ENCODE measurements at places on chromosomes 6 and 20.
A peak's percentile ranks its signal among the peaks of the same experiment; 100 is the strongest.

- DNase-seq: no peak
These were observed 323.4 kb downstream of the TAF4 start for GRCh38 chr20:61742097-61742825.

GRCh38 chr6:109762166-109762565 lies 71.1 kb downstream of the FIG4 start:
- DNase-seq: no peak

GRCh38 chr20:625360-625932 lies 15.3 kb upstream of the TCF15 start:
- no peak for DNase-seq

GRCh38 chr6:152636021-152636608 lies 1.0 kb downstream of the SYNE1 start:
- no peak for DNase-seq

DNA sequence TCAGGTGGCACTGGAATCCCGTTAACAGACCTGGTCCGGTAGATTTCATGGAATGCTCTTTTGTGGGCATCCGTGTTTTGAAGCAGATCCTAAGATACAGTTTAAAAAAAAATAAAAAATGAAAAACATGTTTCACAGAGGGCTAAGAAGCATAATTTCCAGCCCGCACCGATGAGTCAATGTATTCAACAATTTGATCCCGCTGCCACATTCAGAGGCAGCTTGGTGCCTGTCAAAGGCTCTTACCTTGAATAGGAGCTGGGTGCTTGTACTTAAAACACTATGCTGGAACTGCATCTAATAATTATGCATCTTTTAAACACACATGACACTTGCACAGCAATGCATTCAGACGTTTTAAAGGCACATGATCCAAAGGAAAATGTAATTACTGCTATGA lies 164.8 kb downstream of the SYNE1 start:
- no peak for DNase-seq

- DNase-seq: no peak
These were observed 76.8 kb downstream of the SAMD5 start for GRCh38 chr6:147585256-147585655.

DNA sequence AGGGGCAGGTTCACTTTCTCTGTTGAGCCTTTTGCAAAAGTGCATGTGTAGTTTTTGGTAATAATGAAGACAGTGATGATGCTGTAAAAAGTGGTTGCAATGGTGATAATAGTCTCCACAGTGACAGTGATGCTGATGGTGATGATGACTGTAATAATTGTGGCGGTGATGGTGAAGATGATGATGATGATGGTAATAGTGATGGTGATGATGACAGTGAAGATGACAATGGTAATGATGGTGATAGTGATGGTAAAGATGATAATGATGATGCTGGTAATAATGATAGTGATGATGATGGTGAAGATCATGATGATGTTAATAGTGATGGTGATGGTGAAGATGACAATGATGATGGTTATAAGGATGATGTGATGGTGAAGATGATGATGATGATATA lies 67.7 kb upstream of the LRFN2 start:
- DNase-seq: no peak

DNA sequence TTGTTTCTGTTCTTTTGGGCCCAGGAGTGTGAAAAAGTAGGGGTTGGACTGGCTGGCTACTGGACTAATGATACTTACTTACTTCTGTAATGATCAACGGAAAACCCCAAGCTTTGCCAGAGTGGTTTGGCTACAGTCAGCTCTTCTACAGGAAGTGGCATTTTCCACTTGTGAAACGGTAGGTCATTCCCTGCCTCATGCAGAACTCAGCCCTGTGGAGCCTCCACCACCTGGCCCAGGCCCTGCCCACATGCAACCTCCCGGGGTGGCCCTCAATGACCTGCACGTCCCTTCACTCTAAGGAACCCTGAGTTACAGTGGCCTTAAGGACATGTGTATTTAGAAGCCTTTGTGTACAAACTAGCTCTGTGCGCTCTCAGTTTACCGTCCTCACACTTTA lies 140.4 kb downstream of the DTNBP1 start:
- DNase-seq: no peak

DNA sequence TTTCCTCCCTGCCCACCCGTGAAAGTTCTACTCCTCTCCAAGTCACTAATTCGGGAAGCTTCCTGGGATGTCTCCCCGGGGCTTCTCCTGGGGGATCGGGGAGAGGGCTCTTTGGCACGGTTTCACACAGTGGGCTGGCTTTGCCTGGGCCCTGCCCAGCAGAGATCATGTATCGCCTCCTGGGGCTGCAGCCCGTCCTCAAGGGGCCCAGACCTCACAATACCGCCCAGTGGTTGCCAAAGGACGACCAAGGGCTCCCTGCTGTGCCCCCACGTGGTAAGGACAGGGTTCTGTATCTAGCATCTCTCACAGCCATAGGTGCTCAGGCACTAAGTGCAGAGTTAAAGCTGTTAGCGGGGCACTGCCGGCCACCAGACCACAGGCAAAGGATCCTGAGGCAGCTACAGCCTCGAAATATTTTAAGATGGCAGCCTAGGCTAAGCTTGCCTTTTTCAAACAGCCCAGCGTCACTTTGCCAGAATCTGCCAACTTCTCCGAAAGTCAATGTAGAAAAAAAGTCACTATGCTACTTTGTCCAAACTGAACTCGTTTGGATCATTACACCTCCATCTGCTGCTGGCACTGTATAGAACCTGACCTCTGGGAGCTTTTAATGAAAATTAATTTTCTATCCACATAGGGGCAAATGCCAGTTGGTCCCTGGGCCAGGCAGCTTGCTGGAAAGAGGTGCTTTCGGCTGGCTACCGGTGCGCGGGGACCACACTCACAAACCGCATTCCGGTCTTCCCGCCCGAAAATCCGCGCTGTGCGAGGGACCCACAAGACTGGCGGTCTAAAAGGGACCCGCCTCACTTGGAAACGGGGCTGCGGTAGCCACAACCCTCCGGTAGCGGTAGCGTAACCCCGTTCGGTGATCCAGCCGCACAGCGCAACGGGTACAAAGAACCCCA lies 1.3 kb upstream of the NNAT start:
- DNase-seq: no peak

DNA sequence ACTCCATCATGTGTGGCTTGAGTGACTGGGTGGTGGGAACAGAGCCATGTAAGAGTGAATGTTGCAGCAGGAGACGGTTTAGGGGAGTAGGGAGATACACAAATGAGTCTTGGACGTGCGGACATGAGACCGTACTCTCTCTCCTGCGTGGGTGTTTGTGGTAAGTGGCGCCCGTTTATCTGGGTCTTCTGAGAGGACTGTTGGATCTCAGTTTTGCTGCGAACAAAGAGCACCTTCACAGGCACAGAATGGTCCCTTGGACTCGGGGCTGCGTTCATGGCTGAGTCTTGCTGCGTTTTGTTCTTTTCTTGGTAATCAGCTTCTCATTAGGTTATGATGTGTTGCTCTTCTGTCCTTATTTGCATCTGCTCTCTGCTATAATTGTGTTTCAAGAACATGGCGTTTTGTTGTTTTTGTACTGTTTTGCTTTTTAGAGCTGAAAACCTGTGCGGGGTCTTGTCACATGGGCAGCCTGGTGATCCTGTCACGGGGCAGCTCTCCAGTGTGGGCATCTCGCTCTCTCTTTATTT lies 28.5 kb downstream of the STK35 start:
- no peak for DNase-seq

DNA sequence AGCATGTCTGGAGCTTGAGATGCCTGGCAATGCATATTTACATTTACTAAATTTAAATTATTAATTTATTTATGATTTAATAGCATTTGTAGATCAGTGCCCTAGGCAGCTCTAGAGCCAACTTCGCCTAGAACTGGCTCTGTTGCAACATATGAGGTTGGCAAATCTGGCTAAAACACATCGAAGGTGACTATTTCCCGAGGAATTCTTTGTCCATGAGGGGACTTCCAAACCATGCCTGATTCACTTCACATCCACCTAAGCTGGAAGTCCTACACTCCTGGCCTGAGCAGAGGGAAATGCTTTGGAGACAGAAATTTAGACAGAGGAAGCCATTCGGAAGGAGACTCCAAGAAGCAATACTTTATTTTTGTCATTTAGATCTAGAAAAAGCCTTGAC lies 211.0 kb upstream of the ARG1 start:
- no peak for DNase-seq

DNA sequence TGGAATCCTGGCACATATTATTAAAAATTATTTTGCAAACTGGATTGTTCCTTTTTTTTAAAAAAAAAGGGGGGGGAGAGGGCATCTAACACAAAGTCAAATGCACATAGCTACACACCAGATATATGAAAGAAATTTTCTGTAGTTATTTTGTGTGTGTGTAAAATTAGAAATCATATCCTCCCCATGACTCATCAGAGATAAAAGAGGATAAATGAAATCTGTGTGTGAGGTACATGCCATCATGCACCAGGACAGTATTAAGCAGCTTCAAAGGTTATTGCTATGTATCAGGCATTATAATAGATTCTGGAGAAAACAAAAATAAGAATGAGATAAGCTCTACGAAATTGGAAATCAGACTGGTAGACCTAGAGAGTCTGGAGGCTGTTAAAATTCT lies 5.2 kb downstream of the BTBD9 start:
- DNase-seq: no peak

DNA sequence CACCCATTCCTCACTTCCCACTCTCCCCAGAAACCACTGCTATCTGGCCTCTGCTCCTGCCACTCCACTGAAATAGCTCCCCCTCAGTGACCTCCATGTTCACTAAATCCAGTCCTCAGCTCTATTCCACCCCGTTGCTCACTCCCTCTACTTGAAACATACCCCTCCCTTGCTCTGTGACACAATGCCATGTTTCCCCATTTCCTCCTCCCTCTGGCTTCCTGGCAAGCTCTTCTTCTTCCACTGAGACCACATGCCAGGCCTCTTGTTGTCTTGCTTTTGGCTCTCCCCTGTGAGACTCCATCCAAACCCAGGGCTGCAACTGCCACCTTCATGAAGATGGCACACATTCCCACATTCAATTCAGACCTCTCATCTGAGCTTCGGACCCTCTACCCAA lies 13.9 kb downstream of the TMEM151B start:
- no peak for DNase-seq

- DNase-seq: no peak
These were observed 243.7 kb downstream of the CD83 start for GRCh38 chr6:14361297-14361696.

DNA sequence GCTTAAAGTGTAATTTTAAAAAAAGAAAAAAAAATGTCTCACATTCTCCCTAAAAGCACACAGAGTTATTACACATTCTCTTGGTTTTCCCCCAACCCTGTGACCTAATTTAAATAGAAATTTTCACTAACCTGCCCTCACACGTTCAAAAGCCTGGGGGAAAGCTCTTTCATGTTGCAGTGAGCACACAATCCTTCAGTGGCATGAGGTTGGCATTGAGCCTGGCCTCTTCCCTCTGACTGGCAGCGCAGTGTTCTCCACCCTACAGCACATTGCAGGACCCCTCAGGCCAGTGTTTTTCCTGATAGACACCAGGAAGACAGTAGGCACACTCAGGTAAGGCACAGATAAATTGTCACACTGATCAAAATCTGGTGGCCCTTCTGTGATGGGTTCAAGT lies 34.1 kb downstream of the TNFRSF21 start:
- no peak for DNase-seq

GRCh38 chr6:107625264-107625663 lies 135.3 kb downstream of the SOBP start:
- DNase-seq: no peak

DNA sequence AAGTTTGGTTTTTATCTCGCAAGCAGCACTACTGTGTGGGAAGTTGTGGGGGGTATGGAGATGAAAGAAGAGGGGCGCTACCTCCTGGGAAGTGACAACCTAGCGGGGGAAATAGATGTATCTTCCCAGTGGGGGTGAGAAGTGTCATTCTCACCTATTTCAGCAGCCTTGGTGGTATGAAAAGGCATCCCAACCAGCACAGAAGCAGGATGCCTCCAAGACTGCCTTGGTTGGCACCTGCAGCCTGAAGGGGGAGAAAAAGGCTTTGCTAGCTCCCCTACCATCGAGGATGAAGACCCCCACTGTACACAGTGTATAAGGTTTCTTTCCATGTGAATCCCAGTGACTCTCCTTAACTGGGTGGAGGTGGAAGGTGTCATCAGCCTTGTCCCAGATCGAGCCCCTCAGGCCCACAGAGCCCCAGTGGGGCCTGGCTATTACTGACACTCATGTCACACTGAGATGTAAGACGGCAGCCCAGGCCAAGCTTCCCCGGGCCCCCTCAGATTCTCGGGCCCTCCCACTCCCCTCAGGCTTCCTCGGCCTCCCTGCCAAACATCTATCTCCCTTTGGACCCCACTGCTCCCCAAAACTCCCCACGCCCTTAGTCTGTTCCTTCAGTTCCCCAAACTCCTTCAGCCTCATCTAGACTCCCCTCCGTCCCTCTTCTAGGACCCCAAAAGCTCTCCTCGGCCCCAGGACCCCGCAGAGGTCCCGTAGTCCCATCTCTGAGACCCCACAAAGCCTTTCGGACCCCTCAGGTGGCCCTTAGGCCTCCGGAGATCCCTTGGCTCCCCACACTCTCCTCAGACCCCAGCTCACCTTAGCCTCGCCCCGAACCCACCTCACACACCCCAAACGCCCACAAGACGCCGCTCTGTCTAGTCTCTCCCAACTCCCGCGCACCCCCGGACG lies 688 bp downstream of the COMMD7 start:
- DNase-seq: no peak

- no peak for DNase-seq
These were observed 285.7 kb downstream of the BTBD9 start for GRCh38 chr6:38354037-38354381.

- no peak for DNase-seq
These were observed 37.3 kb downstream of the SPDEF start for GRCh38 chr6:34518669-34519365.

DNA sequence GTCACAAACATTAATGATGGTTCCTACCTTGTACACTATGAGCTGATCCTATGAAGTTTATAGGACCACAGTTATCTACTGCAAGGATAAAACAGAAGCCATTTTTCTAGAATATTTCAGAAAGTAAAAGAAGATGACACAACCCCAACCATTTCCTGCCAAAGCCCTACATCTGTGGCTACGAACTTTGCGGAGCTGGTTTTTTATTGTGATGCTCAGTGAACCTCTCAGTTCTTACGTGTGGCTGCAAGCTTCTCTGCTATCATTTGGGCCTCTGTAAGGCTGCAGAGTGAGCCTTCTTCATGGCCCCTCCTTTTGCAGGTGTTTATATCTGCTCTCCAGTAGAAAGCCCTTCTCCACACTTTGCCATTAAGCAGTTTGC lies 17.8 kb upstream of the TAGAP start:
- peak; percentile 25 for DNase-seq

- DNase-seq: no peak
These were observed 24.9 kb downstream of the DSE start for GRCh38 chr6:116395647-116396046.

Data from stimulated activated naive CD4-positive, alpha-beta T cell treated with Interleukin-2 at 50 U/mL for 16 hours (primary cell).